ENCODE measurements at places on chromosomes 12 and 14.

- no peak for DNase-seq
These were observed 90.4 kb downstream of the SLC24A4 start for GRCh38 chr14:92413379-92413778.

- DNase-seq, result peak; percentile 85
These were observed 9.2 kb upstream of the CRIP2 start for GRCh38 chr14:105465209-105466031.

- DNase-seq, result no peak
These were observed 12.3 kb downstream of the UBE2N start for GRCh38 chr12:93429448-93429847.

GRCh38 chr14:61396279-61396678 lies 74.9 kb downstream of the PRKCH start:
- DNase-seq, result no peak

DNA sequence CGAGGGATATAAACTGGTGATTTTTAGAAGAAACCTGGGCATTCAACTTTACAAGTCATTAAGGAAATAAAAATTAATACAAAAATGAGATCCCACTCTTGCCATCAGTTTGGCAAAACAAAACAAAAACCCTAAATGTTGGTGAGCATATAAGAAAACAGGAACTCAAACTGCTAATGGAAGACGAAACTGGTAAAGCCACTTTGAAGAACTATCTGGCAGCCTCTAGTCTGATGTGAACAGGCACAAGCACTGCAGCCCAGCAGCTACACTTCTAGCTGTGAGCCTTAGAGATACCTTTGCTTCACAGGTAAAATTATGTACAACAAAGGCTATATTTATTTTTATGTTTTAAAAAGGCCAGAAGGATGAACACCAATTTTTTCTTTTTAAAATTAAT lies 459.6 kb downstream of the ZFP36L1 start:
- no peak for DNase-seq

GRCh38 chr12:99027461-99027860 lies 382.4 kb downstream of the APAF1 start:
- no peak for DNase-seq

GRCh38 chr12:6921539-6921938 lies 6.2 kb upstream of the ATN1 start:
- no peak for DNase-seq

DNA sequence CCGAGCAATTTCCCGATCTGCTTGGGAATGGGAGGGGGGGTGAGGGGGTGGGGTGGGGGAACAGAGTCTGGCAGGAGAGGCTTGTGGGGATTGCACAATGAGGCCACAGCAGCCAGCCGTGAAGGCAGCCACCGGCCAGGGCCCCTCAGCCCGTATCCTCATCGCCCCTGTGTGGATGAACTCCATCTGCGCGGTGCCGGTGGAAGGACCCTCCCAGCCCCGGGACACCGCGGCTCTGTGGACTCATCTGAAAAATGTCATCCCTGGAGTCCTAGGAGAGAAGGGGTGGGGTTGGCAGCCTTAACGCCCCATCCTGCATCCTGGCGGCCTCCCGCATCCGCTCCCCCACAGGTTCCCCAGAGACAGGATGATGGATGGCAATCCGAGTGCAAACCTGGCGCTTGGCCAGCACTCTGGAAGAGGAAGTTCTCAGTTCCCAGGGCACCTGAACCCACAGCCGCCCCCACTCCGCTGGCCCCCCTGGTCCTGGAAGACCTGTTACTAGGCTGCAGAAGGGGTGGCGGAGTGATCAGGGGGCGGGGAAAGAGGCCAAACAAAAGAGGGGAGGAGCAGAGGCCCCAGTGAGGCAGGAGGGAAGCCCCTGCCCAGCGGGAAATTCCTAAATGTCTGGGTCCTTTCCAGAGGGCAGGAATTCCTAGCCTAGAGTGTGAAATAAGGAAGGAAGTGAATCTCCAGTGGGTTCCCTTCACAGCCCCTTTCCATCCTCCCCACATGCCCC lies 1.2 kb upstream of the TNFAIP2 start:
- peak; percentile 84 for DNase-seq

GRCh38 chr14:54908190-54908589 lies 5.6 kb upstream of the GCH1 start:
- no peak for DNase-seq

DNA sequence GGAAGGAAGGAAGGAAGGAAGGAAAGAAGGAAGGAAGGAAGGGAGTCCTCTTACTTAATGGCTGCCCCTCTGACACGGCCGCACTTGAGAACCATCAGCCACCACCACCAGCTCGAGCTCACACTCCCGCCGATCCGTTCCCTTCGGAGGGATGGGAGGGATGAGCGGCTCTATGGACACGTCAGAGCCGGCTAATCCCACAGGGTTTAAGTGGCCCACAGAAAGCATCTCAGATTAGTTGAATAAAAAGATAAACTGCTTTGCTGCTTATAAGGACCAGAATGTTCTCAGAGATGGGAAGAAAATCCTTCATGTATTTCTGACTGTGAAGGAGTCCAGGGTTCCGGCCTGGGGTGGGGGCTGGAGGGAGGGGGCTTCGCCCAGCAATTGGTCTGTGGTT lies 31.1 kb downstream of the PRIMA1 start:
- DNase-seq, result no peak

DNA sequence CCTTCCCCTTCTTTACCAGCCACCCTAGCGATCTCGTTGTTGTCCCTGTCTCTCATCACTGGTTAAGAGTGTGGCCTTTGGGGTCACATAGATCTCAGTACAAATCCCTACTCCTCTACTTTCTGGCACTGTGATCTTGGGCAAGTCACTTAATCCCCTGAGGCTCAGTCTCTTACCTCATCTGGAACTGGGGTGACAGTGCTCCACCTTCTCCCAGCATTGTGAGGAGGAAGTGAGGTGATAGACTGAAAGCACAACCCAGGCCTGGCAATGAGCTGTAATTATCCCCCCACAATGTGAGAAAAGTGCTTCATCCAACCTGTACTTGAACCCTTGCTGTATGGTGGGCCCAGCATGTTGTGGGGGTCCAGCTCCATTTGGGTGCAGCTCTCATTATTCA lies 48.0 kb downstream of the IRAK3 start:
- no peak for DNase-seq

GRCh38 chr14:83170165-83170564 lies 1636.5 kb upstream of the SEL1L start:
- no peak for DNase-seq

DNA sequence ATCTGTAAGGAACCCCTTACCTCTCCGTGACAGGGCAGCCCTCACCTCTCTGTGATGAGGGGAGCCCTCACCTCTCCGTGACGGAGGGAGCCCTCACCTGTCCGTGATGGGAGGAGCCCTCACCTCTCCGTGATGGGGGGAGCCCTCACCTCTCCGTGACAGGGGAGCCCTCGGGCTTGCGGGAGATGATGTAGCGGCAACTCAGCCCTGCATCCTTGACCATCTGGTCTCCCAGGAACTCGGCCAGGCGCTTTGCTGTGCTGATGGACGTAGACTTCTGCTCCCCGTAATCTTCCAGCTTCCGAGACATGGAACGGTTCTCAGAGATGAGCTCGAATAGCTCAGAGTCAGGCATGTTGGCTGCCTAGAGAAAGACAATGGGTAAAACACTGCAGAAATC lies 28.0 kb downstream of the POLE start:
- no peak for DNase-seq

- no peak for DNase-seq
These were observed 13.8 kb downstream of the BAG5 start for GRCh38 chr14:103548463-103549351.

DNA sequence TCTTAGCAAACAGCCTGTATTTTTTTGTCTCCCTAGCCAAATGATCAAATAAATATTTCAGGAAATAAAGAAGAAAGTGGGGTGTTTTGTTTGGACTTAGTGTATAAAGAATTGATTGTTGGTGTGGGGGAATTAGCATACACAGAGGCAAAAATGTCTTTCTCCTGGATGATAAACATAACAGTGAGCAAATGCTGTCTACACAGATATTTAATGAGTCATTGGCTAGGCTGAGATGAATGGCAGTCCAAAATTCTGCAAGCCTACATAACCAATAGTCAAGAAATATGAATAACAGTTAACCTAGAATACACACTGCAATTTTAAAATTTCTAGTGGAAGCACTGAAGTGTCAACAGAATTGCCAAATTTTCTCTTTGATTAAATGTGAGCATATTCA lies 35.8 kb downstream of the MYF5 start:
- DNase-seq, result no peak

DNA sequence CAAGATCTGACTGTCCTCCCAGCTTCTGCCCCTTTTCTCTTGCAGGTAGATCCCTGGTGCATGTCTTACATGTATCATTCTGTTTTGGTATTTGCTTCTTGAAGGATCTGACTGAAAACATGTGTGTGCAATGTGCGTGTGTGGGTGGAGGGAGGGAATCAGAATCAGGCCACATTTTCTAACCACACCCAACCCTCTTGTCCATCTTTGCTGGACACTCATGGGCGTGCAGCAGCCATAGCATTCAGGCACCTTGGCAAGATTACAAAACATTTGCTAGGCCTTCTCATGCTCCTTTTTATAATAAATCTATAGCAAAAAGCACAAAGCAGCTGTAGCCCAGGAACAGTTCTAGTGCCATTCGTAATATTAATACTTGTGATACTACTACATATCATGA lies 233.6 kb upstream of the E2F7 start:
- no peak for DNase-seq

GRCh38 chr12:130948136-130948535 lies 5.6 kb upstream of the ADGRD1 start:
- peak; percentile 88 for DNase-seq

- DNase-seq, result no peak
These were observed 46.3 kb downstream of the PHETA1 start for GRCh38 chr12:111322336-111323250.

DNA sequence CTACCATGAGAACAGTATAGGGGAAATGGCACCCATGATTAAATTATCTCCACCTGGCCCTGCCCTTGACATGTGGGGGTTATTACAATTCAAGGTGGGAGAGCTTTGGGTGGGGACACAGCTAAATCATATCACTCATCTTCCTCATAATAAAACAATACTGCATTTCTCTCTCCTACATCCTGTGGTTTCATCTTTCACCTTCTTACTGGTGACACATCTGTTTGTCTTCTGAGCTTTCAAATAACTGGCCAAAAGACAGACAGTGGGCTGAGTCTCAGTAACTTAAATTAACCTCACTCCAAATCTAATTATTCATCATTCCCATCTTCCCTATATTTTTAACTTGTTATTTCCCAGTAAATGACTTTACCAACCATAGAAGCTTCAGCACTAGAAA lies 729.7 kb upstream of the USP15 start:
- no peak for DNase-seq

- no peak for DNase-seq
These were observed 120.1 kb downstream of the MDGA2 start for GRCh38 chr14:47555333-47555732.

GRCh38 chr12:51726161-51726560 lies 122.4 kb downstream of the FIGNL2 start:
- DNase-seq, result no peak

GRCh38 chr14:61025251-61026223 lies 44.5 kb downstream of the SLC38A6 start:
- peak; percentile 88 for DNase-seq

- DNase-seq, result no peak
These were observed 2.3 kb upstream of the NEUROD4 start for GRCh38 chr12:55017416-55017925.

DNA sequence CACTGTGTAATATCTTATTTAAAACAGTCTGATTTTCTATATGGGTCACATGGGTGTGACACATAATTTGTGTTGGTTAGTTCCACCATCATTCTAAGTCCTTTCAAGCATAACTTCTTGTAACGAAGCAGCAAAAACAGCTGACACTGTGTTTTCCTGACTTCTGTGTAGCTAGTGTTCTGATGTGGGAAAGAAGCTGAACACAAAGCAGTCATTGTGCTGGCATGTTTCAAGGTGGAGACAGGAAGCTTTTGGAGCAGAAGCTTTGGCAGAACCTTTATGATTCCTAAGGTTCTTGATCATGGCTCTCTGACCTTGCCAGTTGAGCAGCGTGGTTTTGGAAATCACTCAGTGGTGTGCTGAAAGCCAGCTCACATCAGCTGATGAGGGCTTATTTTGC lies 351.7 kb upstream of the MDGA2 start:
- no peak for DNase-seq

DNA sequence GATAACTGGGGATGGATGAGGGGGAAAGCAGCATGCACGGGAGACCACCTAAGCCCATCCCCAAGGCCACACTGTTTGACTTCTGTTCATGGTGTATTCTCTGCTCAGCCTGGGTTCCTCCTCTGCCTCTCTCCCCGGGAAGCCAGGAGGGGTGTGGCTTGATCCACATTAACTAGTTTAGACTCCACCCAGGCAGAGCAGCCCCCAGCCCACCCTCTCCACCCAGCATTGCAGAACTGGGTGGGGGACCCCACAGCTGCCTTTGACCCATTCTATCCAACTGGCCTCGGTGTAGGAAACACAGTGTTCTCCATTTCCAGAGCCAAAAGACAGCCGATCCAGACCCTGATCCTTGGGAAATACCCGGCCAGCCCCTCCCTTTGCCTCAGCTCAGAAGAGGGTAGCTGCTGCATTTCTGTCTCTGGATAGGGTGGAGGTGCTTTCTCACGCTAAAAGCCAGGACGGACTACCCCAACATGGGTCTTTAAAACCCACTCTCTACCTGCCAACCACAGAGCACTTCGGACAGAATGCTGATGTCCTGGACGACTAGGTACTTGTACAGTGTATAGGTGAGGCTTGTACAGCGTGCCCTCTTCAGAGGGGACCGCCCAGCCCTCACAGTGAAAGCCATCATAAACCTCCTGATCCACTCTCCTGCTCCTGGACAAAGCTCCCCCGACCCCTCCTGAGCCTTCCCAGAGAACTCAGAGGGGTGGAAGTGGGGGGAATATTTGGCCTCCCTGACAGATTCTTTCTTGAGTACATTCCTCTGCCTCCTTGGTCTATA lies 9.4 kb downstream of the SPRYD3 start:
- no peak for DNase-seq

- DNase-seq, result no peak
These were observed 333.1 kb downstream of the MED13L start for GRCh38 chr12:115944392-115944742.

DNA sequence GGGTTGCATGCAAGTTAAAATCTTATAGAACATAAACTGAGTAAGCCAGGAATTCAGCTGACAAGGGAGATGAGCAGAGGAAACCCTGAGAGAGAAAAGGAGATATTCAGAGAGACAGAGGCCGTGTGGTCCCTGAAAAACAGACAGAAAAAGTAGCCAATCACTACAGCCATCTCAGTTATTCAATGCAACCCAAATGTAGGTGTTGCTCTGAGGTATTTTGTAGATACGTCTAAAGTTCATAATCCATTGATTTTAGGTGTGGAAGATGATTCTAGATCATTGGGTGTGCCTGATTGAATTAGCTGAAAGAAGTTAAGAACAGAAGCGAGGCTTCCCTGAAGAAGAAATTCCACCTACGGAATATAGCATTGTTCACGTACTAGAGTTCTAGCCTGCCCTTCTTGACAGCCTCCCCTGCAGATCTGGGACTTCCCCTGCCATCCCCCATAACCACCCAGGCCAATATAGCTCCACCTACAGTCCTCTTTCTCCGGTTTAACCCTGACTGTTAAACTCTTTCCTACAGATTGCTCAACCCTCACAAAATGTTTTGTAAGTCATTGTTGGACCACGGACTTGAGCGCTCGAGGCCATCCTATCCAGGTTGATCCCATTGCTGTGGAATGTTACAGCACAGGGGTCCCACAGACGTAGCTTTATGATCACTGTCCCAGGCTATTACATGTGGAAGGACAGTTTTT lies 21.7 kb downstream of the AICDA start:
- DNase-seq, result no peak

All from A673 (cell line).